Stimulated activated CD4-positive, alpha-beta T cell treated with anti-CD3 and anti-CD28 coated beads, Interleukin-12 subunit alpha, Interleukin-12 subunit beta, amount 100 ng/mL, for 4 hours (primary cell): ENCODE measurements at places on chromosomes 5 and 9.

- DNase-seq: no peak
Measured at GRCh38 chr5:93158841-93159240, 422.2 kb downstream of the NR2F1-AS1 start.

DNA sequence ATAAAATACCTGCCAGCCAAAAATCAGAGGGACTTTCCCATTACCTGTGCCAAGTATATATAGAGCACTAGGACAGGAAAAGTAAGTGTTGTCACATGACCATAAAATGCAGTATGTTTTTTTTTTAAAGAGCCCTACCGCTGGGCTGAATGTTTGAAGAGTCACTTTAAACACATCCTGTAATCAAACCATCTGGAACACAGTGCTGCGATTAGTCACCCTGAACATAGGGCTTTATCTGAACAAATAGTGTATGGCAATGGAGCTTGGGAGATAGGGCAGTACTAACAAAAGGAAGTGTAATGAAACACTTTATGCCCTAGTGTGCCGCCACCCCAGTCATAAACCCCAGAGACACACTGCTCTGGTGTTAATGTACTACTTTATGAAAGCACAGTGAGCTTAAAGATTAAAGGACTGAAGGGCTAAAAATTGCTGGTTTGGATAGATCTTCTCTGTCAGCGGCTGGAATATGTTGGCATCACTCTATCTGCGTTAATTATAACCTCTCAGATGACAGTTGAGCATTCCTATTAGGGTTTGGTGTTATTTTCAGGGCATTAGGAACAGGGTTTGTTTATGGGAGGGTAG, 90.4 kb downstream of the ZNF608 start:
- no peak for DNase-seq

- no peak for DNase-seq
Measured at GRCh38 chr9:77593528-77593927, 54.6 kb downstream of the GNA14 start.

DNA sequence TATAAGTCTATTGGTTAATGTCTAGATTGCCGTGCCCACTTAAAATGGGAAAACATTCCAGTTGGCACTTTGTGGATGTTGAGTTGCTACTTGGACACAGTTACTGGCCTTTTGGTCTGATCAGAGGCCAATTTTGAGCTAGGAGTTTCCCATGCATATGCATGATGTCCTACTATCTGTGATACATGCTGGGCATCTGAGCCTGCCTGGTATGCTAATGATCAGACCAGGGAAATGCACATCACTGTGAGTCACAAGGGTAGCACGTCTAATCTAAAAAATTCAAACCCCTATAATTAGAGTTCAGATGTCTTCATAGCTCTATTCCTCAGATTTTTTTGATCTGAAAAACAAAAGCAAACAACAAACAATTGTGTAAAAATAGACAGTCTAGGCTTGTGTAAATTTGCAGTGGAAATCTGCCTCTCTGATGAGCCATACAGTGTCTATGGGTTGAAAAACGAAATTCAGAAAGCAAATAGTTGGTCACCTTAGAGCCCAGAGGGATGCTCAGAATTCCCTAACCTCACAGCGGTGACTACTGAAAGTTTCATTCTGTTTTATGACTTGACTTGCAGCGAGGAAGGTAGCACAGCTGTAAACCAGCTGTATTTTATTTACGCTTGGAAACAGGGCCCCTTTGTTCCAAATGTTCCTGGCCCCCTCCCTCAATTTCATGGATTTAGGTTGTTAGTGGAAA, 37.3 kb downstream of the PALM2AKAP2 start:
- no peak for DNase-seq

GRCh38 chr5:10725636-10726035, 35.4 kb downstream of the DAP start:
- DNase-seq: no peak

- DNase-seq: no peak
Measured at GRCh38 chr5:96312383-96312782, 120.7 kb downstream of the PCSK1 start.

DNA sequence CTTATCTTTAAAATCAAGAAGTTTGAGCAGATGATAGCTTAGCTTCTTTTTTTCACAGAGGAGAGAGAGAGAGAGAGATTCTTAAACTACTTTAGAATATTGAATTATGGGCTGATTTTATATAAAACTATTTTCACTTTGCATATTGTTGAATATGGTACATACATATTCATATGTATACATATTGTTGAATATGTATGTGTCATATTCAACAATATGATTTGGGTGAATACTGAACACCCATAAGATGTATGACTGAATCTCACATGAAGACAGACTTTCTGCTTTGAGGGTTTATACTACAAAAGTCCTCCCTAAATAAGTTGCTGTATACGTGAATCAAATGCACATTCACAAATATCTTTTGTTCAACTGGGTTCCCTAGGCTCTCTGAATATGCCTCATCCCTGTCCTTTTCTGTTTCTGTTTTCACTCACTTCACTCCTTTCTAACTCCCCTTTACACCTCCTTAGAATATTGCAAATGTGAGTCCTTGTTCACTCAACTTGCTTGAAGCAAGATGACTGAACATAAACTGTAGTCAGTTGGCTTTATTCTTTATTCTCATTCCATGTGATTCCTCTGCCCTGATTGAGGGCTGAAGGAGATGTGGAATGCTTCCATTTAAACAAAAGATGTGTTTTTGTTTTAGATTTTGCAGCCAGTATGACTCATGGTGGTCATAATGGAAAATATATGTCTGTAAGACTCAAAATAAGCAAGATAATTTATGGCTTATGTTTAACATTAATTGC, 225.4 kb upstream of the DAB2 start:
- DNase-seq: no peak

GRCh38 chr5:136984772-136985446, 514.2 kb downstream of the SPOCK1 start:
- DNase-seq: no peak

- no peak for DNase-seq
Measured at GRCh38 chr5:78544561-78545201, 103.9 kb downstream of the LHFPL2 start.

DNA sequence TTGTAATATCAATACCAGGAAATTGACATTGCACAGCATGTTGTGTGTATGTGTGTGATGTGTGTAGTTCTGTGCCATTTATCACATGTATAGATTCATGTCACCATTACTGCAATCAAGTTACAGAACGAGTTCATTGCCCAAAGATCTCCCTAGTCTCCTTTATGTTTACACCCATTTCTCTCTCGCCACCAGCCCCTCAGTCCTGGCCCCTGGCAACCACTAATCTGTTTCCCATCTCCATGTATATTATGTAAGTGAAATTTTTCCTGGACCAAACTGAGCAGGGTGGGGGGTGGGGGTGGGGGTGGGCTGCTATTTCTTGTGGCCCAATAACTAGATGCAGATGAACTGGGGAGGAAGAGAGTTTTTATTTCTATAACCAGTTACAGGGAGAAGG, 11.5 kb upstream of the S1PR3 start:
- DNase-seq: no peak
